ENCODE measurements at places on chromosomes 6 and 20. TPM values are rescaled to one million over a fixed set of nuclear protein-coding genes. Genes with fewer than 3 reads are reported as not detected.
A peak's percentile ranks its signal among the peaks of the same experiment; 100 is the strongest.

Gene ZNF343
- 11.0 TPM for polyA plus RNA-seq

DNA sequence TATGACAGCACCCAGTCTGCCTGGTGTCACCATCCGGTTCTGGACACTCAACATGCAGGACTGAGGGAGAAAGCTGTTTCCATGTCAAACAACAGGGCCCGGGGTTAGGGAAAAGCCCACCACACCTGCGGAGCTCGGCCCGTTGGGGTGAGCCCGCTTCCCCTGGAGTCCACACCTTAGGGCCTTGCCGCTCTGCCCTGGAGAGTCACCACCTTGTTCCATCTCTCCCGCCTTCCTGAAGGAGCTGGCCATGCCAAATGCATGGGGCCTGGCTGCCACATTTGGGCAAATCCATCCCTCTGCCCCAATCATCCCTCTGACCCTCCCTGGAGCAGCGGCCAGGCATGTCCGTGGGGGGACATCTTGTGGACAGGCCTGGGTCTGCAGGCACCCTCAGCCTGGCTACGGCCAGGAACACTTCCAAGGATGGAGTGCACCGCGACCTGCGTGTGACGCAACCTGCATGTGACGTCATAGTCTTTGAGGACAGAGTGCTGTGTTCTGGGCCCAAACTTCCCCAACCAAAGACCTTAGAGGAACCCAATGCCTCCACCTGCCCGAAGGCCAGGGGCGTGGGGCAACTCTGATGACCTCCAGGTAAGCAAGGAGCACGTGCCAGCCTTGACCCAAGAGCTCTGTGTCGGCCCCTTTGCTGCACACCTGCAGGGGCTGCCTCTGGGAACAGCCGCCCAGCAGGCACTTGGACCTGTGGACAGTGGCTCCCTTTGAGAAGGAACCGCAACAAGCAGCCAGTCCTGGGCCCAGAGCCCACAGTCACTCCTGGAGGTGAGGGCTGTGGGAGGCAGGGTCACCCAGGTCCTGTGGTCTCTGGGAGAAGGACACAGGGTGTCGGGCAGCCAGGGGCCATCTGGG lies 1.7 kb downstream of the CABLES2 start:
- H3K27me3 ChIP-seq: no peaks in the 10 kb centered on the region
- no peaks in the 10 kb centered on the region for H3K36me3 ChIP-seq
- no peak overlapping the region for H3K27ac ChIP-seq
- DNase-seq: peak; percentile 87
- H3K4me1 ChIP-seq: peaks cover 56% of the 10 kb centered on the region
- H3K4me3 ChIP-seq: no peak overlapping the region

- H3K36me3 ChIP-seq: no peaks in the 10 kb centered on the region
- no peak overlapping the region for H3K4me3 ChIP-seq
- H3K27me3 ChIP-seq: no peaks in the 10 kb centered on the region
- H3K4me1 ChIP-seq: peaks cover 9% of the 10 kb centered on the region
- peak overlapping the region; percentile 81 for H3K27ac ChIP-seq
- no peak for DNase-seq
Measured at GRCh38 chr6:43972179-43972912, 154.9 kb downstream of the MRPL14 start.

- H3K27me3 ChIP-seq: no peaks in the 10 kb centered on the region
- H3K4me1 ChIP-seq: no peaks in the 10 kb centered on the region
- H3K4me3 ChIP-seq: no peak overlapping the region
- DNase-seq: peak; percentile 3
- no peaks in the 10 kb centered on the region for H3K36me3 ChIP-seq
Measured at GRCh38 chr6:137309078-137309762, 90.0 kb upstream of the IFNGR1 start.

DNA sequence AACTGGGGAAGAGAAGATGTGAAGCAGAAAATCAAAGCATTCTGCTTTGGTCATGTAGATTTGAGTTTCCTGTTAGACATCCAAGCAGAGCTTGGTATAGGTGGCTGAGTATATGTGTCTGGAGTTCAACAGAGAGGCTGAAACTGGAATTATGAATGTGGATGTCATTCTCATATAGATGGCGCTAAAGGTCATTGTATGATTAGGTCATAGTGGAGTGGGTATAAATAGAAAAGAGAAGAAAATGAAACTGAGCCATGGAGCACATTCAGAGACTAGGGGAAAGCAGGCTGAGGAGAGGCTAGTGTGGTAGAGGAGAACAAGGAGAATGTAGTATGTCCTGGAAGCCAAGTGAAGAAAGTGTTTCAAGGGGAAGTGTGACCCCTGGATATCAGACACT lies 295.6 kb upstream of the PLN start:
- no peak for DNase-seq
- H3K36me3 ChIP-seq: no peaks in the 10 kb centered on the region
- no peaks in the 10 kb centered on the region for H3K27me3 ChIP-seq
- H3K27ac ChIP-seq: no peak overlapping the region

GRCh38 chr20:20820104-20820503 lies 107.7 kb upstream of the RALGAPA2 start:
- peaks cover 21% of the 10 kb centered on the region for H3K27me3 ChIP-seq
- H3K27ac ChIP-seq: no peak overlapping the region
- H3K36me3 ChIP-seq: no peaks in the 10 kb centered on the region
- no peaks in the 10 kb centered on the region for H3K4me1 ChIP-seq
- peak overlapping the region; percentile 39 for H3K4me3 ChIP-seq
- DNase-seq: peak; percentile 47

- no peaks in the 10 kb centered on the region for H3K36me3 ChIP-seq
- H3K4me1 ChIP-seq: no peaks in the 10 kb centered on the region
- no peak for DNase-seq
- no peaks in the 10 kb centered on the region for H3K27me3 ChIP-seq
Measured at GRCh38 chr6:64000818-64001491, 365.4 kb downstream of the PHF3 start.

DNA sequence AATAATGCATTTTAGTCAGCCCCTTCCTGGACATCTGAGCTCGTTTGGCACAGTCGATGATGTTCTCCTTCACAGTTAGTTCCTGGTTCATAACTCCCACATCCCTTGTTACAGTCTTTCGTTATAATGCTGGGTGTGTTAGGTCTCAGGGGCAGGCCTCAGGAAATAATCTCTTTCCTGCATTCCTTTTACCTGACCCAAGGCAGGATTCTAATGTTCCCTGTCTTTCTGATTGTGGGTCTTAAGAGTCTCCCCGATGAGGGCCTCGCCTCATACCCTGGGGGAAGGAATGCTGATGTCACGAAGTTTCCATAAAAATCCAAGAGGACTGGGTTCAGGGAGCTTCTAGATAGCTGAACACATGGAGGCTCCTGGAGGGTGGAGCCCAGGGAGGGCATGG lies 104.0 kb upstream of the CARMIL1 start:
- DNase-seq: no peak
- peaks cover 4% of the 10 kb centered on the region for H3K4me1 ChIP-seq
- H3K27ac ChIP-seq: peak overlapping the region; percentile 96
- no peak overlapping the region for H3K4me3 ChIP-seq
- no peaks in the 10 kb centered on the region for H3K27me3 ChIP-seq

DNA sequence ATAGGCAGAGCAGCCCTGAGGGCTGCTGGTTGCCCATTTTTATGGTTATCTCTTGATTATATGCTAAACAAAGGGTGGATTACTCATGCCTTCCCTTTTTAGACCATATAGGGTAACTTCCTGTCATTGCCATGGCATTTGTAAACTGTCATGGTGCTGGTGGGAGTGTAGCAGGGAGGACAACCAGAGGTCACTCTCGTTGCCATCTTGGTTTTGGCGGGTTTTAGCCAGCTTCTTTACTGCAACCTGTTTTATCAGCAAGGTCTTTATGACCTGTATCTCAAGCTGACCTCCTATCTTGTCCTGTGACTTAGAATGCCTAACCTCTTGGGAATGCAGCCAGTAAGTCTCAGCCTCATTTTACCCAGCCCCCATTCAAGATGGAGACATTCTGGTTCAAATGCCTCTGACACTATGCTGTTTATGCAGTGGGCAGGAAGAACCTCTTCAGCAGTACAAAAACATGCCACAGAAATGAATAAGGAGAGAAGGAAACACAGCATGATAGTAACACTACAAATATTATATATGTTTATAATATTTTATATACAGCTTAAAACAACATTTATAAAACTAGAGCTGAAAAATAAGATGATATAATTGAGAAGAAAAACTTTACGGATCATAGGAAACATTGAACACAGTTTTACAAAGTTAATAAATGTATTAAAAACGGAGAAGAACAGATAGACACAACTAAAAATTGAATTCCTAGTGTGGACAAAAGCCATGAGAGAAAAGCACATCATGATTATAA lies 58.9 kb upstream of the SAMD5 start:
- no peak for DNase-seq
- peaks cover 3% of the 10 kb centered on the region for H3K27me3 ChIP-seq
- no peaks in the 10 kb centered on the region for H3K36me3 ChIP-seq
- H3K4me1 ChIP-seq: no peaks in the 10 kb centered on the region
- no peak overlapping the region for H3K4me3 ChIP-seq

- H3K36me3 ChIP-seq: peaks cover 28% of the 10 kb centered on the region
- no peaks in the 10 kb centered on the region for H3K4me1 ChIP-seq
- no peak overlapping the region for H3K27ac ChIP-seq
Measured at GRCh38 chr6:149615805-149616204, 32.7 kb downstream of the KATNA1 start.

Gene SPINT4
- not detected for polyA plus RNA-seq

Gene TMC2
- not detected for polyA plus RNA-seq

DNA sequence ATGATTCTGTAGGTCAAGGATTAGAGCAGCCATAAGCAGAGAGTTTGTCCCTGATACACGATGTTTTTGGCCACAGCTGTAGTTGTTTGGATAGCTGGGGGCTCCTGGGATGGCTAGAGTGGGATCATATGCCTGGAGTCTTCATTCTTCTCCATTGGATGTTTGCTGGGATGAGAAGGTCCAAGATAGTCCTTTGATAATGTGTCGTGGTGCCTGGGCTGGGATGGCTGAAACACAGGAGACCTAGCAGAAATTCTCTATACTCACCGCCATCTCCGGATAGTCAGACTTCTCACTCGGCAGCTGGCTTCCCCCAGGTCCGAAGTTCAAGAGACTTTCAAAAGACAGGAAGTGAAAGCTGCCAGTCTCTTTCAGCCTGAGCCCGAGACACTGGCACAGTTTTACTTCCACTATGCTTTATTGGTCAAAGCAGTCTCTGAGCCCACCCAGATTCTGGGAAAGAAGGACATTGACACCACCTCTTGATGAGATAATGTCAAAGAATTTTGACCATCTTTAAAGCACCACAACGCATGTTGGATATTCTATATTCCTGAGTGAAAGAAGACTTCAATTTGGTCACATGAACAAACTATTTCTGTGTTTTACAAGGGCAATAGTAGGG lies 16.0 kb downstream of the MARCKS start:
- H3K4me1 ChIP-seq: no peaks in the 10 kb centered on the region
- no peaks in the 10 kb centered on the region for H3K27me3 ChIP-seq

- no peaks in the 10 kb centered on the region for H3K27me3 ChIP-seq
- no peak for DNase-seq
- no peaks in the 10 kb centered on the region for H3K36me3 ChIP-seq
- H3K27ac ChIP-seq: no peak overlapping the region
- peaks cover 18% of the 10 kb centered on the region for H3K4me1 ChIP-seq
- H3K4me3 ChIP-seq: no peak overlapping the region
Measured at GRCh38 chr6:157063923-157064322, 259.4 kb downstream of the TMEM242 start.

- peak overlapping the region; percentile 9 for H3K27ac ChIP-seq
- H3K4me3 ChIP-seq: no peak overlapping the region
- H3K36me3 ChIP-seq: no peaks in the 10 kb centered on the region
- no peak for DNase-seq
- H3K27me3 ChIP-seq: no peaks in the 10 kb centered on the region
- no peaks in the 10 kb centered on the region for H3K4me1 ChIP-seq
Measured at GRCh38 chr6:139449611-139450000, 75.2 kb upstream of the CITED2 start.

GRCh38 chr20:44111712-44112335 lies 75.2 kb downstream of the JPH2 start:
- H3K27ac ChIP-seq: no peak overlapping the region
- no peak for DNase-seq
- no peaks in the 10 kb centered on the region for H3K4me1 ChIP-seq

Gene BLTP3A
- 4.4 TPM for polyA plus RNA-seq

All from SK-N-SH (cell line).